Sigmoid colon (tissue), 7 donors: ENCODE measurements at places on chromosomes 12 and 14. TPM values are rescaled to one million over a fixed set of nuclear protein-coding genes. Genes with fewer than 3 reads are reported as not detected.
A peak's percentile ranks its signal among the peaks of the same experiment; 100 is the strongest.

DNA sequence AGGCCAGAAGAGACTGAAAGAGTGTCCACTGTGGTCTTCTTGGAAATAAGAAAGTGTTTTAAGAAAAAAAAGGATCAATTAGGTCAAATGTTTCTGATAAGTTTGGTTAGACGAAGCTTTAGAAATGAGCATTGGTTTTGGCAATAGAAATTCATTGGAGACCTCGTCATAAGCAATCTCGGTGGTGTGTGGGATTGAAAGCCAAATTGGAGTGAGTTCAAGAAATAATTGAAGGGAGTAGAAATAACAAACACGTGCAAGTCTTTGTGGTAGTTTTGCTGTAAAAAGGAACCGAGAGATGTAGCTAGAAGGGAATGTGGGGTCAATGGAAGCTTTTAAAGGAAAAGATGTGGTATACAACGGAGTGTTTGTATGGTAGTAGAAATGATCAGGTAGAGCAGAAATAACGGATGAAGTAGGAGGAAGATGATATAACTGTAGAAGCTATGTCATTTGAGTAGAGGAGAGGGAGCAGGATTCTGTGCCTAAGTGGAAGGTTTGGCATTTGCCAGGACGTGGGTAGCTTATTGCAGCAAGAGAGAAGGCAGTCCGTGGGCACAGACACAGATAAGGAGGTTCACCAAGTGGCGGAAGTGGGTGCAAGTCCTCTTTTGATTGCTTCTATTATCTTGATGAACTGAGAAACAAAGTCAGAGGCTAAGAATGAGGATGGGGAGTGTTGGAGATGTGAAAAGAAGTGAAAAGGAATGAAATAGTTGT, 146.2 kb downstream of the DACT1 start:
- DNase-seq: no peak
- H3K27me3 ChIP-seq: no peaks in the 10 kb centered on the region
- no peaks in the 10 kb centered on the region for H3K4me1 ChIP-seq
- H3K36me3 ChIP-seq: no peaks in the 10 kb centered on the region
- H3K4me3 ChIP-seq: no peak overlapping the region
- no peak overlapping the region for H3K27ac ChIP-seq

- H3K36me3 ChIP-seq: no peaks in the 10 kb centered on the region
- no peak for DNase-seq
- no peak overlapping the region for H3K27ac ChIP-seq
- peaks cover 17% of the 10 kb centered on the region for H3K4me1 ChIP-seq
- H3K27me3 ChIP-seq: no peaks in the 10 kb centered on the region
- H3K4me3 ChIP-seq: no peak overlapping the region
Observed at GRCh38 chr12:98696036-98696646, 51.1 kb downstream of the APAF1 start.

DNA sequence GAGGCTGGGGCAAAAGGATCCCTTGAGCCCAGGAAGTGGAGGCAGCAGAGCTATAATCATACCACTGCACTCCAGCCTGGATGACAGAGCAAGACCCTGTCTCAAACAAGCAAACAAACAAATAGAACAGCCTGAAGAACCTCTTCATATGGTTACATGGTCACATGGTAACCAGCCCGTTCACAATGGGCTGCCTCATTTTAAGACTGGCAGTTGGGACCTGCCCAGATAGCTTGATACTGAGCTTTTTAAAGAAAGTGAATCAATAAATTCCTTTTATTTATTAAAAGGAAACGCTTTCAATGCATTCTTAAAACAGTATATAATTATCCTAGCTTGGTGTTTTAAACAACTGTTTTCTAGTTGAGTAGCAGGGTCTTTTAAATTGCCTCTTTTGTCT, 10.5 kb downstream of the MLXIP start:
- H3K36me3 ChIP-seq: peaks cover 8% of the 10 kb centered on the region
- peak overlapping the region; percentile 43 for H3K27ac ChIP-seq
- H3K4me3 ChIP-seq: no peak overlapping the region

DNA sequence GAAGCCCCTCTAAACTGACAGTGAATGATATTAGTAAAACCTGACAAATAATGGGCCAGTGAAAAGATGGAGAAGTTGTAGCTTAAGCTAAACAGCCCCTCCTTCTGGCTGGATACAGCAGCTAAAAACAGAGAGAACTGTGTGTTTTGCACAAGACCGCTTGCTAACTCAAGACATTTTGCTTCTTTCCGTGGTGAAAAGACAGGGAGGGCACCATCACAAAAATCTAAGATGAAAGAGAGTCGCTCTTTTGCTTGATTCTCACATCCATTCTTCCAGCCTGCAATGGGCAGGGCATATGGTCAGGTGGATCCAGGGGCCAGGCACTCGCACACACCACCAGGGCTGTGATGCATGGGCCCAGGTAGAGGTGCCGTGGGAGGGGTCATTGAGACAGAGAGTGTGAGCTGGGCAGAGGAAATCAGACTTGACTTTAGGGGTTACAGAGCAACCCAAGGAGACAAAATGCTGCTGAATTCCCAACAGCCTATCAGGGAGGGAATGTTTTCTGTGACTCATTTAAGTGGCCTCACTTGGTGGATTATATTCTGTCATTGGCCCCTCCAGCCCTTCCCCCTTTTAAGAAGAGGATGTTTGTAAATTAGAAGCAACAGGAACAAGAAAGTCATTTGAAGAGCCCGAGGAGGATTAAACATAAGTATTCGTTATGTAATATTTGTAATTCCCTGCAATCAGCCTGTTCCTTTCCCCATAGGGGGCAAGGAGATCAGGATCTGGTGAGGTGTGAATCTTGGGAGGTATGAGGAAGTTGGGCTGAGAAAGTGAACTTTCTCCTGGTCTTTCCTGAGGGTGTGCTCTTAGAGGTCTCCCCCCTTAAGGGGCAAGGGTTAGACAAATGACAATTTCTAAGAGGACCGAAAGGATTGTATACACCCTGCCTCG, 12.3 kb downstream of the EMP1 start:
- peaks cover 4% of the 10 kb centered on the region for H3K36me3 ChIP-seq
- H3K4me1 ChIP-seq: peaks cover 52% of the 10 kb centered on the region
- no peak overlapping the region for H3K4me3 ChIP-seq
- H3K27ac ChIP-seq: peak overlapping the region; percentile 22
- no peaks in the 10 kb centered on the region for H3K27me3 ChIP-seq

- no peak overlapping the region for H3K4me3 ChIP-seq
- no peaks in the 10 kb centered on the region for H3K4me1 ChIP-seq
- no peak overlapping the region for H3K27ac ChIP-seq
- H3K27me3 ChIP-seq: no peaks in the 10 kb centered on the region
- H3K36me3 ChIP-seq: no peaks in the 10 kb centered on the region
Observed at GRCh38 chr12:10739157-10740118, 16.3 kb upstream of the YBX3 start.

DNA sequence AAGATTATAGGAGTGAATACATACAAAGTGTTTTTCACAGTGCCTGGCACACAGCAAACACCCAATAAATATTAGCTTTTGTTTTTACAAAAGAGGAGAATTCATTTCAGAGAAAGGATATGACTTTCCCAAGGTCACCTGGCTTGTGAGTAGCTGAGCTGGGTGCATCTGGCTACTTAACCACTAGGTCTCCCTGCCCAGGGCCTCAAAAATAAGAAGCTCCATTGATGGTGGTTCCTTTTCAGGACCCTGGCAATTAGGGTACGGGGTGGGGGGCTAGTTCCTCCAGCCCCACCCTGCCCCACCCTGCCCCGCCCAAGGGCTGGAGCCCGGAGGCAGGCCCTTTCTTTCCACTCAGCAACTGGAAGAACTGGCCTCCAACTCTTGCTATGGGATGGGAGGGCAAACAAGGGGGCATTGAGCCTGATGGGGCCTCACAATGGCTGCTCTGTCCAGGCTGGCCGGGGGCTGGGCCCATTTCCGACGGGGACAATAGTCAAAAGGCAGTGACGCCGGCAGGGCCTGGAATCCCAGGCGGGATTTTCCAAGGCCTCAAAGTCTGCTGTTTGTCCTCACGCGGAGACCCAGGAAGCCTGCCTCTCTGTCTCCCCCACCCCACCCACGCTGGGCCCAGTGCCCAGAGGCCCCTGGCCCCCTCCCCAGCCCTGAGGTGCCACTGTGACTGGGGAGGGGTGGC, 8.2 kb upstream of the ATG101 start:
- peaks cover 9% of the 10 kb centered on the region for H3K4me1 ChIP-seq
- H3K27ac ChIP-seq: peak overlapping the region; percentile 100
- H3K27me3 ChIP-seq: no peaks in the 10 kb centered on the region
- peak; percentile 82 for DNase-seq
- H3K36me3 ChIP-seq: no peaks in the 10 kb centered on the region
- H3K4me3 ChIP-seq: no peak overlapping the region

DNA sequence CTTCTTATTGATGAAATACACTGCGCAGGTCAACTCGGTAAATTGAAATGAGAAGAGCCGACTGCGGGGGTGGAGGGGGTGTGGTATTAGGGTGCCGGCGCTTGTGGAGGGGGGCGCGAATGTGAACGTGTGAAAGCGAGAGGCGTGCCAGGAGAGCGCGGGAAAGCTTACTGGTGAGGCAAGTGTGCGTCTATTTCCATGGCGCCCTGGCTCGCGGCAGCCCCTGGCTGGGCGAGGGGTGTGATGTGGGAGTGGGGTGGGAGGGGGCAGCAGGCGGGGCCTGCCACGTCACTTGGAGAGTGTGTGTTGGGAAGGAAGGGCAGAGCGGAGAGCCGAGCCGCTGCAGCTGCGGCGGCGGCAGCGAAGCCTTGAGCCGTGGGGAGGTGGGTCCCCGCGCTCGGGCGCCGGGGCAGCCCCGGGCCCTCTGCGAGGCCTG, 88.8 kb downstream of the GALNT8 start:
- no peaks in the 10 kb centered on the region for H3K4me1 ChIP-seq
- peak overlapping the region; percentile 19 for H3K4me3 ChIP-seq
- DNase-seq: peak; percentile 68
- peaks cover 57% of the 10 kb centered on the region for H3K27me3 ChIP-seq
- no peak overlapping the region for H3K27ac ChIP-seq

GDF3 gene
- total RNA-seq: not detected

MDM1 gene
- 89.5 TPM for total RNA-seq

SPIC gene
- not detected for total RNA-seq

TESPA1 gene
- total RNA-seq: 2.9 TPM

DNA sequence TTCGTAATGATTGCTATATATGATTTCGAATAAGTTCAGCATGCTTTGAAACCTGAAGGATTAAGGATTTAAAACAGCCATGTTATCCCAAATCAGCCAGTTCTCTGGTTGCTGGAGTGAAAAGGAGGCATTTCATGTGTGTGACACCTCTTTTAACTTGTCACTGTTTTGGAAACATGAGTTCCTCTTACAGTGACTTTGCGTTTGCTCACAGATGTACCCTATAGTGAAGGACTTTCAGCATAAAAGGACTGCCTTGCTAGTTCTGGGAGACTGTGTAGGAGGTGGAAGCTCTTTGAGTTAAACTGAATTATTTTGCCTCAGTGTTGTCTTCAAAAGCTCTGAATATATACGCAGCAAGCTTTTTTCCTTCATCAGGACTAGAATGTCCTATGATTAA, 7.6 kb downstream of the RNASE11 start:
- no peaks in the 10 kb centered on the region for H3K4me1 ChIP-seq
- no peak overlapping the region for H3K27ac ChIP-seq
- H3K27me3 ChIP-seq: no peaks in the 10 kb centered on the region
- no peak overlapping the region for H3K4me3 ChIP-seq

PTPRB gene
- total RNA-seq: 15.8 TPM

GRCh38 chr14:106228541-106229158, 702.3 kb downstream of the TMEM121 start:
- no peaks in the 10 kb centered on the region for H3K36me3 ChIP-seq
- no peaks in the 10 kb centered on the region for H3K4me1 ChIP-seq
- no peaks in the 10 kb centered on the region for H3K27me3 ChIP-seq
- no peak for DNase-seq

DNA sequence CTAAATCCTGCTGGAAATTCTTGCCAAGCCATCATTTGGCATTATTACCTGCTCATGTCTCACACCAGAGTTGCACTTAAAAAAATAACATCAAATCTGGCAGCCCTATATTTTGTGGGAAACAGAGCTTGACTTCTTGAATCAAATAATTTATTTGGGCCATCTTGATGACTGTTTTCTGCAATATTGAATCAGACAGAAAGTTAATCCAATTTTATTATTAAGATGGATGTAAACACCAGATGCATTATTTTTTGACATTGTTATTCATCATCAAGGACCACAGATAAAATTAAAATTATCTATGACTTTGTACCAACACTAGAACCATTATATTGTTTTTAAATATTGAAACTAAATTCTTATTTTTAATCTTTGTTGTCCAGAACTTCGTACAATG, 132.9 kb downstream of the PTPRR start:
- H3K27me3 ChIP-seq: no peaks in the 10 kb centered on the region
- H3K36me3 ChIP-seq: no peaks in the 10 kb centered on the region
- no peaks in the 10 kb centered on the region for H3K4me1 ChIP-seq

GRCh38 chr12:75979181-75979580, 52.4 kb downstream of the PHLDA1 start:
- H3K4me1 ChIP-seq: no peaks in the 10 kb centered on the region
- H3K27ac ChIP-seq: peak overlapping the region; percentile 71
- H3K36me3 ChIP-seq: no peaks in the 10 kb centered on the region

DTX3 gene
- total RNA-seq: 48.5 TPM

DNA sequence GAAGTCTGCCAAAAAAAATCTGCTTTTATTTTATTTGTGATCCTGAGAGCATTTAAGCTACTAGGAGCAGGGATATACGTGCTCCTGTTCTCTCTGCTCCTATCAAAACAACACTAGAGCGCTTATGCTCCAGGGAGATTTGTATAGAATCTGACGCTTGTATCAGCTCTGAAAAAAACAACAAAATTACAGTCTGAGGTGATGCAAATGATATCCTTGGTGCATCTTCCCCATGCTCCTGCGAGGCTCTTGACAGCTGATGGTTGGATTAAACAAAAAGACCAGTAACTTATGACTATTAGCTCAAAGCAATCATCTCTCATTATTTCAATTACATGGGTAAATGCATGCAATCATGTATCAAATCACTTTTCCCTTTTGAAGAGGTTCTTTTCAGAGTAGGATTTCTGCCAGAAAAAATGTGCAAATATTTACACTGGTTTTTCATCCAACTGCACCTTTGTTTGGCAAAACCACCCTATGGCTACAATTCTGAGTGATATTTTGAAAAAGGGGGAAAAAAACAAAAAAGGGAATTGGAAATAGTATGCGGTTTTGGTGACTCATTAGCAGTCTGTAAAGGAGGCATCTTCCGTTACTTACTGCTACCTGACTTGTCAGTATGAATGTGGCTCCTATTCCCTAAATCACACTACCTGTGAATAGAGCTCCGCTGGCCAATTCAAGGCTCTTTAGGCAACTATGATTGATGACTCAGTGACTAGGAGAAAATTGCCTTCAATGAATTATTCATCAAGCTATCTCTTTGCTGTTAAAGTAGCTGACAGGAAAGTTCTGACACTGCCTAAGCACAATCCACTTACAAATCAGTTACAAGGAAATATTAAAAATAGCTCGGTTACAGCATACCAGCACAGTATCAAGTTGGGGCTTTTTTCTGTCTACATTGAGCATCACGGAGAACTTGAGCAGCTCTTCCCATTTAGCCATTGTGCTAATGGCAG, 450.0 kb downstream of the FOXG1 start:
- no peak for DNase-seq
- no peaks in the 10 kb centered on the region for H3K36me3 ChIP-seq
- no peak overlapping the region for H3K27ac ChIP-seq

RAB21 gene
- 13.0 TPM for total RNA-seq

GRCh38 chr14:101331661-101332169, 229.6 kb upstream of the DIO3 start:
- H3K4me3 ChIP-seq: no peak overlapping the region
- no peaks in the 10 kb centered on the region for H3K36me3 ChIP-seq
- no peak for DNase-seq
- H3K27ac ChIP-seq: no peak overlapping the region
